ENCODE measurements at places on chromosomes 1 and 21. TPM values are rescaled to one million over a fixed set of nuclear protein-coding genes. Genes with fewer than 3 reads are reported as not detected.

The GIPC2 gene
- total RNA-seq: 0.41 TPM

The RBM11 gene
- 2.7 TPM for total RNA-seq

The CYP2J2 gene
- 1.4 TPM for total RNA-seq

The CLDN17 gene
- total RNA-seq: not detected

The SPRR2F gene
- total RNA-seq: not detected

The NBPF6 gene
- total RNA-seq: not detected

DNA sequence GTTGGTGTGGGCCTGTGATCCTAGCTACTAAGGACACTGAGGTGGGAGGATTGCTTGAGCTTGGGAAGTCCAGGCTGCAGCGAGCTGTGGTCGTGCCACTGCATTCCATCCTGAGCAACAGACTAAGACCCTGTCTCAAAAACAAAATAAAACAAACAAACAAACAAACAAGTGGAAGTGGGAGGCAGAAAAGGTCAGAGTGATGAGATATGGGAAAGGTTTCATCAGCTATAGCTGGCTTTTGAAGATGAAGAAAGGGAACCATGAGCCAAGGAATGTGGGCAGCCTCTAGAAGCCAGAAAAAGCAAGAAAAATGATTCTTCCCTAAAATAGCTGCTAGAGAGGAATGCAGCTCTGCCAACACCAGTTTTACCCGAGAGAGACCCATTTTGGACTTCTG is 10.6 kb upstream of the NUCKS1 start:
- DNase-seq: no peak

DNA sequence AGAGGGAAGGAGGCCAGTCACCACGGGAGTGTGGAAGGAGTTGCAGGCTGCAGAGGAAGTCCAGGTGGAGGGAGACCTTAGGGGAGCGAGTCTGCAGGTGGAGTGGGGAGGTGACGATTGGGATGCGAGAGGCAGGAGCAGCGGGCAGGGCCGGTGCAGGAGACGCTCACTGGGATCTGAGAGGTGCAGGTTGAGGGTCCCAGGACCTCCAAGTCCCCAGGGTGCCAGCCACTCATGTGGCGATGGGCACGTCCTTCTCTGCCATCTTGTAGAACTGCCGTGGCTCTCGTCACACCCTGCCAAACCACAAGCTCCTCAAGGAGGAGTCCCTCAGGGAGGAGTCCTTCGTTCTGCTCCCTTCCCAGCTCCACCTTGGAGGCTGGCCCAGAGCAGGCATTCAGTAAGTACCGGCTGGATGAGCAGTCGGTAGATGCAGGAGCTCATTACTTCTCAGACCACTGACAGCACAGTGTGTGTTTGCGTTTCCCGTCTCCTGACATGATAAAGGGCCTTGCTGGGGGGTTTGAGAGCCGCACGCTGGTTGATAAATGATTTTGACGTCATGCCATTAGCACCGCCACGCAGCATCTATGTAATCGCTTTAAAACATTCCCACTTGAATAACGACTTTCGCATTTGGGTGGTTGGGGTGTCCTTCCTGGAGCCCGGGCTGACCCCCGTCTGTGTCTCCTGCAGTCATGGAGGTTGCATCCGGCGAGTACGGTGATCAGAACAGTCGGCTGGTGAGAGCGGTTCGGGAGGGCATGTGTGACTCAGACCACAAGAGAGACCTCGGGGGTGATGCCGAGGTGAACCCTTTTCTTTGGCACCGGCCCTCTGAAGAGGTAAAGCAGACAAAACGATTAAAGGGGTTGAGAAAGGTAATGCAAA is 27.8 kb downstream of the TFF3 start:
- DNase-seq: no peak

DNA sequence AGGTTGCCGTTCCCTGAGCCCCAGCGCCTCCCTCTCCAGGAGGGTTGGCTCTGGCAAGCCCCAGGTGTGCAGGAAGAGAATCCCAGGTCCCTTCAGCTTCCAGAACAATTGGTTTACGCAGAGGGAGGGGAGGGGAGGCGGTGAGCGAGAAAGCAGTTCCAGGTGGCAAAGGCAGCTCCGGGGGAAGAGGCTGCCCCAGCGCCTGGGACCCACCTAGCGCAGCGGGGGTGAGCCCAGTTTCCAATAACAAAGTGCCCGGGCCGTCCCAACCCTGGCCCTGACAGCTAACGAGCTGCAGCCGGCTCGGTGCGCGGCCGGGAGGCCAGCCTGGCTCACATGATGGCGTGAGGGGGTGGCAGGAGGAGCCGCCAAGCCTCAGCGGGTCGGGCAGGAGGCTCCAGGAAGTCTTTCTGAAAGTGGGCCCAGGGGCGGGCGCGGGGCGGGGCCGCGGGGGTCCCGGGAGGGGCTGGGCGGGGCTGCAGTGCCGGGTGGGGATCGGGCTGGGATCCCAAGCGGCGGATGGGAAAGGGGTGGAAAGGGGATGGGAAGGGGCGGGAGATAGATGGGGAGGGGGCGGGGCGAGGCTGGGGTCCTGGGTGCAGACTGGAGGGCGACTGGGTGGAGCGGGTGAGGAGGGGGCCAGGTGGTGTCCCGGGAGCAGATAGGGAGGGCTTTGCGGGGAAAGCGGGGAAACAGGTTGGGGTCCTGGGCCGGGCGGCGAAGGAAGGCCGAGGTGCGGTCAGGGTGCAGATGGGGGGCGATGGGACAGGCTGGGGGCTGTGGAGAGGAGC is 22.8 kb downstream of the DHRS3 start:
- DNase-seq: peak; percentile 71

- no peak for DNase-seq
Observed at GRCh38 chr1:170586321-170587252, 54.6 kb downstream of the GORAB start.

DNA sequence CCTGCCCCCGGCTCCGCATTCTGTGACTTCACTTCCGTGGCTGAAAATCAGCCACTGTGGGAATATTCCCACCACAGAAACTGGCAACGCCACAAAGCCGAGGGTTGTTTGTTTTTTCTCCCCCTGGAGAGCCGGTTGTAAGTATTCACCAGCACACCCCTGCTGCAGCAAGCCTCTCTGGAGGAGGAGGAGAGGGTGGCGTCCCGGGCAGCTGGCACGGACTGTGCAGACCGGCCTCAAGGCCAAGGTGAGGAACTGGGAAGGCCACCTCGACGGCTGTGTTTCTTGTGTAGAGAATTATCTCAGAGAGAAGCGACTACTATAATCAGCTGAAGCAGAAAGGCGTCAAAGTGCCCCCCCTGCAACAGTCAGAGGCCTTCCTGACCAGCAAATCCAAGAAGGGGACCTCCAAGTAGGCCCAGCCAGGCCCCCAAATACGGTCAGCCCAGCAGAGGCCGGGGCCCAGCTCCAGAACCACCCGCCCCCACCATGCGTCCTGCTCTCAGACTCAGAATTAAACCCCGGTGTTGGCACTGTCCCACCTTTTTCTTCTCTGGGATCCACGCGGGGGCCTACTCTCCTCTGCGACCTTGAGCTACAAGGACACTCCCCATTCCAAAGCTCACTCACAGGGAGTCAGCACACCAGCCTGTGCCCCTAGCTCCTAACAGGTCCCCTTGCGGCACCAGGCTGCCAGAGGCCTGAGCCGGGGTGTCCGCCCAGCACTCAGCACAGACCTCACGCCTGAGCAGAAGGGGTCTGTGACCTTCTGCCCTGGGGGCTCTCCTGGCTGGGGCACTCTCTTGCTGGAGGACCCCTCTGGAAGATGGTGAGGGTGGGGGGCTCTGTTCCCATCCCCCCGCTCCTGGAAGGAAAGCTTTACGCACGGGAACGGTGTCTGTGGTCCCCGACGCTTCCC is 1.2 kb upstream of the SMIM1 start:
- no peak for DNase-seq

GRCh38 chr1:208077232-208078075 is 166.5 kb upstream of the CD34 start:
- DNase-seq: no peak

DNA sequence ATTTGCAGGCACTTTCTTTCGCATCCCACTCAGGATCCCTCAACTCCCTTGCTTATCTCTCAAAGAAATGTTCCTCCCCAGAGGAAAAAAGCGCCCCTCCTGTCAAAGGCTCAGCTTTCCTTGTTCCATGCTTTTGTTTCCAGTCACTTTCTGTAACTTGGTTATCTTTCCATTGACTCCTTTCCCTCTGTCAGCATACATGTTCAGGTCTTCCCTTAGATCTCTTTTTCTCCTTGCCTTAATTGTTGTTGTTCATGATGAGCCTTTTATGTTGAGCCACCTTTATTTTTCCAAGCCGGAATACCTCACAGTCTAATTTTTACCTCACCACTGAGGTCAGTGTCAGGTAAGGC is 46.5 kb upstream of the PODN start:
- no peak for DNase-seq

DNA sequence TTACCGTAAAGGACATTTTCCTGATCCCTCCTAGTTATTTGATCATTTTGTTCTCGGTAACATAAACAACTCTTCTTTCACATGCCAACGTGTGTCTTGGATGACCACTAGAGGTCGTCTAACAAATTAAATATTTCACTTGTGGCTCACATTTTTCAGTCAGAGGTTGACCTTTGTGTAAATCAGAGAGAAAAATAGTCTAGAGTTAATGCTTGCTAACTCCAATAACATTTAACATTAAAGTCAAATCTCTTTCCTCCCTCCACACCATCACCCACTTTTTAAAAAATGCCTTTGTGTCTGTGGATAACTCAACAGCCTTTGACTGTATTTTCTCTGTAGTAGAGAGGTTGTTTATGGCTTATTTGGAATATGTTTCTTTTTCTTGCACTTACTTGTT is 220.5 kb upstream of the B3GALT2 start:
- DNase-seq: peak; percentile 16

- no peak for DNase-seq
Observed at GRCh38 chr1:110706621-110707020, 31.9 kb upstream of the KCNA3 start.

DNA sequence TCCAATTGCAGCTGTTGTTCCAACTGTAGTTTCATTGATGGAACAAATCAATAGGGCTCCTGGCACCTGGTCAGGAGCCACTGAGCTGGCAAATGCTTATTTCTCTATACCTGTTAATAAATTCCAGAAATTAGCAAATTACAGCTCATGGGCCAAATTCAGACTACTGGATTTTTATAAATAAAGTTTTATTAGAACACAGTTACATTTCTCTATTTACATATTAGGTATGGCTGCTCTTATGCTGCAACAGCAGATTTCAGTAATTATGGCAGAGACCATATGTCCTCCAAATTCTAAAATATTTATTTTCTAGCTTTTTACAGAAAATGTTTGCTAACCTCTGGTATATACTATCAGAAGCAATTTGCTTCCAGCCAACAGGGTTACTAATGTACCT is 47.8 kb downstream of the DUSP10 start:
- no peak for DNase-seq

- DNase-seq: no peak
Observed at GRCh38 chr1:17232759-17233661, 15.9 kb upstream of the PADI3 start.

GRCh38 chr1:2879026-2879425 is 77.5 kb upstream of the TTC34 start:
- no peak for DNase-seq

- no peak for DNase-seq
Observed at GRCh38 chr1:228400237-228400651, 6.4 kb downstream of the TRIM11 start.

DNA sequence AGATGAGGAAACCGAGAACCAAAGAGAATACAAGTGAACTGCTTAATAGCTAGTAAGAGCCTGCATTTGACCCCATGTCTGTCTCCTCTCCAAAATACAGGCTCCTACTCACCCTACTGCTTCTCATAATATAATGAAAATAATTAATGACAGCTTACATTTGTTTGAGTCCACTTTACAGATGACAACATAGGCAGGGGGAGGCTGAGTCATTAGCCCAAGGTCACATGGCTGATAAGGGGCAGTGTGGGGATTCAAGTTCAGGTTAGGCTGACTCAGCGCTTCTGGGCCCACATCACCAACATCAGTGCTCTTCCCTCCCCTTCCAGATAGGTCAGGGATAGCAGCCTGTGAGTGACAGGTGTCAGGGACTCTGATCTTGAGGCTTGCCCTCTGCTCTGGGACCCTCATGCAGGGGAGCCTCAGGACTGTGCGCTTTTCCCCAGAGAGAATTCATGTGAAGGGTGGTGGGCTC is 16.2 kb downstream of the AZIN2 start:
- no peak for DNase-seq

DNA sequence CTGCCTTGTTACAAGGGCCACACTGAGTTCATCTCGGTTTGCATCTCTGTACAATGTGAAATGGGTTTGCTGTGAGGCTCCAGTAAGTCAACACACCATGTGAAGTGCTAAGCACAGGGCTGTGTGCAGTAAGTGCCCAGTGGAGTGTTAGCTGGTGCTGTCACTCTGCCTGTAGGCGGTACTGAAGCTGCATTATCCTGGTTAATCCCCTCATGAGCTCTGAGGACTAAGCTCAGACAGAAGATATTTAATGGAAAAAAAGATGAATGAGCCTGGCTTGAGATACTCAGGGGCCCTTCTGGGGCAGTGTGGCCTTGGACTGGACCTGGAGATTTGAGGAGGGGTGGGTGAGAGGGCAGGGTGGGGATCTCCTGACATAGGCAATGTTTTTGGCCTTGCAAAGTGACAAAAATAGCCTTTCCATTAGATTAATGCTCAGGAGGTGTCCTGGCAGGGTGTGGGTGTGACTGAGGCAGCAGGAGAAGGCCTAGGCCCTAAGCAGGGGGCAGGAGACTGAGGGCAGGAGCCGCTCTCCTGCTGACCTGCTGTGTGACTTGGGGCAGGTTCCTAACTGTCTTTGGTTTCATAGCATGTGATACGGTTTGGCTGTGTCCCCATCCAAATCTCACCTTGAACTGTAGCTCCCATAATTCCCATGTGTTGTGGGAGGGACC is 570.5 kb downstream of the PTPRU start:
- no peak for DNase-seq

DNA sequence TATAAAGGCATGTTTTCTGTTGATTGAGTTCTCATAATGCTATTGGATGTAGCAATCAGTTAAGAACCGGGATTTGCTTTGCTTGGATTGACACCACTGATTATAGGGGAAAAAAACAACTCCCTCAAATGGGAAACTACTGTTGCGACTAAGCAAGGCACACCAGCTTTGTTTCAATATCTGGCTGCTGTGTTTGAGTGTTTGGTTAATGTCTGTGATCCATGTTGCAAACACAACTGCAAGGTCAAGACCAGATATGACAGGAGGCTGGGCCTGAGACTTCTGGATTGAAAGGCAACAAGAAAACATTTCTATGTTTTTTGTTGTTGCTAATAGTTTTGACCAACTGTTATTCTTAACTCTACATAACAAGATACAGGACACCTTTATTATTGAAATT is 50.7 kb downstream of the MTR start:
- no peak for DNase-seq

Measured in activated CD8-positive, alpha-beta T cell treated with anti-CD3 and anti-CD28 coated beads for 36 hours (primary cell).